ENCODE measurements at places on chromosomes 1 and 21. TPM values are rescaled to one million over a fixed set of nuclear protein-coding genes. Genes with fewer than 3 reads are reported as not detected.

- DNase-seq = no peak
Observed at GRCh38 chr1:240309769-240310168, 218.1 kb downstream of the FMN2 start.

- peak; percentile 69 for DNase-seq
Observed at GRCh38 chr1:31102501-31102950, 37.0 kb upstream of the PUM1 start.

GRCh38 chr1:47745715-47746609, 251.2 kb downstream of the TRABD2B start:
- DNase-seq = no peak

DNA sequence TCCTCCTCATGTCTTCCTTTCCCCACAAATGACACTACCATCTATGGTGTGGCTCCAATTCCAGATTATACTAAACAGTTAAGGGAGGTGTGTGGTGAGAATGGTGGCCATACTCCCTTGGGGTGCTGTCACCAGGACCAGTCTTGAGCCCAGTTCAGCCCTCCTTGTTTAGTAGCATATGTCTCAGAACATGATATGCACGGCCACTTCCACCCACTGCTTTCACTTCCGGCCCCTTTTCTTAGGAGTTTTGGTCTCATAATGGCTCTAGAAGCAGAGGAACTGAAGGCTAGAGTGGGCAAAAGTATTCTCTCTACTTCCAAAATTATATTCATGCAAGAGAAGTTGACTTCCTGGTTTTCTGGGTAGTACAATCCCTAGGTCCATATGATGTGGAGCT, 45.3 kb upstream of the CACNA1E start:
- DNase-seq = no peak

Gene BLACAT1
- polyA plus RNA-seq = not detected

Gene ITGB2
- 103 TPM for polyA plus RNA-seq

Gene S100A3
- 3.6 TPM for polyA plus RNA-seq

All from sigmoid colon (tissue), 7 donors.